Activated T-cell treated with anti-CD3 and anti-CD28 coated beads, Interleukin-2, amount 50 U/mL, for 24 hours (primary cell): ENCODE measurements at places on chromosomes 13 and 19.

DNA sequence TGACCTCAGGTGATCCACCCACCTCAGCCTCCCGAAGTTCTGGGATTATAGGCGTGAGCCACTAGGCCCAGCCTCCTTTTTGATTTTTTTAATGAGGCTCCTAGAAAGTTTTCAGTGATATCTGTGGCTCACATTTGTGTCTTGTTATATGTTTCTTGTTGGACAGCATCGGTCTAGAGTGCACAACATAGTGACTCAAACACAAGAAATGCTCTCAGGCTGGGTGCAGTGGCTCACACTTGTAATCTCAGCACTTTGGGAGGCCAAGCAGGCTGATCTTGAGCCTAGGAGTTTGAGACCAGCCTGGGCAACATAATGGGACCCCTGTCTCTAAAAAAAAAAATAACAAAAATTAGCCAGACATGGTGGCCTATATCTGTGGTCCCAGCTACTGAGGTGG, 8.2 kb downstream of the PHF11 start:
- DNase-seq, result no peak

- DNase-seq, result no peak
Measured at GRCh38 chr13:45082964-45083363, 37.3 kb upstream of the GTF2F2 start.

- DNase-seq, result no peak
Measured at GRCh38 chr19:15737722-15738121, at the start of gene OR10H3. Gene OR10H3 (plus strand): TSS chr19:15737985. CDS start chr19:15741393, 3,408 bp downstream.

DNA sequence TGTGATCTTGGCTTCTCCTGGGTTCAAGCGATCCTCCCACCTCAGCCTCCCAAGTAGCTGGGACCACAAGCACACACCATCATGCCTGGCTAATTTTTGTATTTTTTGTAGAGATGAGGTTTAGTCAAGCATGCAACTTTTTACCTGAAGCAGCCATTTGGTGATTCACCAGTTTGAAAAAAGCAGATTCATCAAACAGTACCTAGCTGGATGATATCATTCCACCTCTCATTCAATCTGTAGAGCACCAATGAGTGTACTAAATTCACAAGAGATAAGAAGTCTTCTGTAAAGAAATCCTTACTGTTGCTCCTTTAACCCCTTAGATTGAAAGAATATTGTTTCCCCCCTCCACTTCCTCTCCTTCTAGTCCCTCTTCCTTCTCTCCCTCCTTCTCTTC, 261.1 kb upstream of the RFC3 start:
- DNase-seq, result no peak

- DNase-seq, result no peak
Measured at GRCh38 chr13:92941167-92941566, 285.4 kb upstream of the GPC6 start.

GRCh38 chr13:25701304-25701703, 329.5 kb downstream of the ATP8A2 start:
- no peak for DNase-seq

GRCh38 chr13:114177245-114178010, 1.6 kb upstream of the CFAP97D2 start:
- DNase-seq, result no peak

GRCh38 chr13:47499358-47500150, 501.5 kb downstream of the SUCLA2 start:
- DNase-seq, result no peak

GRCh38 chr19:51246164-51246552, 4.7 kb upstream of the SIGLECL1 start:
- no peak for DNase-seq

DNA sequence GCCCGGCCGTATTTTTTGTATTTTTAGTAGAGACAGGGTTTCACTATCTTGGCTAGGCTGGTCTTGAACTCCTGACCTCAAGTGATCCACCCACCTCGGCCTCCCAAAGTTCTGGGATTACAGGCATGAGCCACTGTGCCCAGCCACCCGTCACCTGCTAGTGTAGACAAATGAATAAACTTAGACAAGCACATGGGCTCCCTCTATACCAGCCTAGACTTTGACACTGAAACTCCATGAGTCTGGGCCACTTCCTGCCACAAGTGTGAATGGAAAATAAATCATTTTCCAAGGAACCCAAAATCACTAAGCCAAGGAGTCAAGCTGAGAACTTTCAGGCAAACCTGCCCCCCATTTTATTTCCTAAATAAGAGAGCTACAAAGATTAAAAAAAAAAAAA, 27.0 kb upstream of the TPT1 start:
- no peak for DNase-seq

- DNase-seq, result no peak
Measured at GRCh38 chr19:53644061-53644816, 12.4 kb downstream of the DPRX start.

DNA sequence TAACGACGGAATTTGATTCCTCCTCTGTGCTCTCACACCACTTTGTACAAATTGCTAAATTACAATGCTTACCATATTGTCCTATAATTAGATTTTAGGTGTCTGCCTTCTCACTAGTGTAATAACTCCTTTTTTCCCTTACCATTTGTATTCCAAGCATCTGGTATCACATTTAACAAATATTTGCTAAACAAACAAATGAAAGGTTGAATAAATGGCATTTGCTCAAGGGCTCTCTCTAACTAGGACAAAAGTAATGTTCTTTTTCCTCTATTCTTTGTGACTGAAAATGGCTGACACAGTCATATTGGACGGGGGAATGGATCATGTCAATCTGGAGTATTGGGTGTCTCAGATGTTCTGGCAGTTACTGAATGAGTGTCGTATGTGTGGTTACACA, 99.7 kb downstream of the ENOX1 start:
- no peak for DNase-seq

- no peak for DNase-seq
Measured at GRCh38 chr19:53549340-53549739, 11.4 kb downstream of the ZNF331 start.

GRCh38 chr19:55188625-55189024, 8.5 kb upstream of the SYT5 start:
- DNase-seq, result no peak

DNA sequence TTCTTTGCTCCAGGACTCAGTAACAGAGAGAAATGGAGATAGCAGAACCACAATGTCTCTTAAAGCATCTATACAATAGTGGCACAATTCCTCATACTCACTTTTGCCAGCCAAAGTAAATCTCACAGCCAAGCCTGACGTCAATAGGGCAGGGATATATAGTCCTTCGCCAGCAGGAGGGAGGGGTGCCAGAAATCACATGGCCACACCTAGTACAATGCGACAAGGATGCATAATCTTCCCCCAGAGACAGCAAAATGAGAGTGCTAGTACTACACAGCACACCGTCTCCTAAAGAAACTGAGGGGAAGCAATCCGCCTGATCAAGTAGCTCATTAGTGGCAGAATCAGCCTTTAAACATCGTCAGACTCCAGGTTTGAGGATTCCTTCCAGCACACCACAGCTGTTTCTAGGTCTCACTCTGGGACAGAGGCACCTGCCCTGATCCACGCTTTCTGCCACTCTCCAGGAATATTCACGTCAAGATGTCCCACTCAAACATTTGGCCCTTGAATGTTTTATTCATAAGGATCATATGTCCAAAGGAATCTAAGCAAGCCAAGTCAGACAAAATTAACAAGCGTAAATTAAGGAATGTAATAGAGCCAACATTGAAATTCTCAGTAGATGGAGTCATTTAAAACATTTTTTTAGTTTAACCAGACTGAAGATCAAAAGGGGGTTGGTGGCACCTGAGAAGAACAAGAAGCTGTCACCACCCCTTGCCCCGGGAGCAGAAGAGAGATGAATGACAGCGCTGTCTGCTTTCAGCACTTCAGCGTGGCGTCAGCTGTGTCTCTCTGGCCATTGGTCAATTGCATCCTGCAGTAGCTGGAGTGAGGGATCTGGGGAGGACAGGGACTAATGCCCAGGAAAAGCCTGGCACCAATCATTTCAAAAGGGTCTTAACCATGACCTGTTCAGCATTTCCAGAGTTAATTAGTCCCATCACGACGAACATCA, 63.5 kb upstream of the SERP2 start:
- no peak for DNase-seq

GRCh38 chr19:13195678-13196077, 45.5 kb downstream of the IER2 start:
- DNase-seq, result peak; percentile 66

- no peak for DNase-seq
Measured at GRCh38 chr13:34933349-34933748, 8.7 kb upstream of the NBEA start.

DNA sequence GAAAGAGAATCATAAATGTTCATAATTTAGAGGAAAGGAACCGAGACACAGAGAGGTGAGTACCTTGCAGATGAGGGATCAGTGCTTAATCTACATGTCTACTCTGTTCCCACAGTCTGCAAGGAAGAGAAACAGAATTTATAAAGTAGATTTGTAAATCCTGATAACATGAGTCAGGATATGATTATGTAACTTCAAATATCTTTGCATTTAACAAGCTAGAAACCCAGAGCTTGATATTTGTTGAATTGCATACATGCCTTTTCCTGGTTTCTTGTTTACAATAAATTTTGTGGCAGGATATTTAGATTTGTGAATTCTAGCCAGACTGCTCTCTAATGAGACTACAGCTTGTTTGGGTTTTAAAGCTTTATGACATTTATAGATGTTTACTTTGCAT, 219.2 kb downstream of the ENOX1 start:
- DNase-seq, result no peak

GRCh38 chr19:6532244-6532999, 1.6 kb downstream of the TNFSF9 start:
- no peak for DNase-seq

GRCh38 chr19:16319481-16319880, 5.1 kb upstream of the KLF2 start:
- DNase-seq, result no peak

- DNase-seq, result no peak
Measured at GRCh38 chr13:64074971-64075474, 2659.4 kb upstream of the PCDH20 start.

GRCh38 chr13:83620530-83621220, 261.6 kb downstream of the SLITRK1 start:
- no peak for DNase-seq
